ENCODE measurements at places on chromosomes 5 and 9.

DNA sequence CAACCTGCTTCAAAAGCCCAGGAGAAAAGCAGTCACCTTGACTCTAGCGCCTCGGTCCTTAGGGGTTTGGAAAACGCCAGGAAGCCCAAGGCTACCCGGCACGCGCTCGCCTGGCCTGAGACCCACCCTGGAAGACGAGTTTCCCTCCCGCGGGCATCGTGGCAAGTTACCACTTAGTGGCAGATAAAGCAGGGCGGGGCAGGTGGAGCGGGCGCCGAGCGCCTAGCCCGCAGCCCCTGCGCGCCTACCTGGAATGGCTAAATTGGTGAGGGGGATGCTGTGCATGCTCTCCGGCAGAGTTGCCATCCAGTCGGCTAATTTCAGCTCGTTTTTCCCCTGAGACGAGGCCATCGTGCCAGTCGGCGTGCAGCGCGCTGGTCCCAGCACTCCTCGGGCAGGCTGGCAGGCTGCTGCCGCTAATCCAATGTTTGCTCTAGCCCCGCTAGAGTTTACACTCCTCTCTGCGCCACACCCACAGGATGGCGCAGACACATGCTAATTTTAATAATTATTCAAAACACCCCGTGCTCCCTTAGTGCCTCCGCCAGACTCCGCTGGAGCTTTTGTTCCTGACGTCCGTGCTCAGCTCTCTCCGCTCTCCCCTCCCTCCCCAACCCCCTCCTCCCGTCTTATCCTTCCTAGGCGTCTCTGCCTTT, at the start of gene PLCXD3:
TSS of gene PLCXD3 (minus strand) at position 426 of the 656 bp plus-strand sequence. CDS start at position 351, 75 bp downstream.
- no peak for DNase-seq

DNA sequence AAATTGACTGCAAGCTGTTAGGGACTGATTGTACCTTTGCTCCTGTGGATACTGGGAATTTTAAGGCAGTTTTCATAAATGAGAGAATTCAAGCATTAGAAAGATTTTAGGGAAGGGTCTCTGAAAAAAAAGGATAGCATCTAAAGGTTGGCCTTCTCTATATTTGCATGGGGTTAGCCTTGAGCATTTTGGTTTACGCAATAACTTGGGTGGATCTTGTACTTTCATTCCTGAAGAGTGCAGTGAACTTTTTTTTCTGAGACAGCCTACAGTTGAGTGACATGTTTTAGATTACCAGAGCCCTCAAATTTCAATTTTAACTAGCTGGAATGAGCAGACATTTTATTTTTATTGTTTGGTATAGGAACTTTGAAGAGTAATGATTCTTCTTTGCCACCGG, 91.6 kb upstream of the NR3C1 start:
- no peak for DNase-seq

DNA sequence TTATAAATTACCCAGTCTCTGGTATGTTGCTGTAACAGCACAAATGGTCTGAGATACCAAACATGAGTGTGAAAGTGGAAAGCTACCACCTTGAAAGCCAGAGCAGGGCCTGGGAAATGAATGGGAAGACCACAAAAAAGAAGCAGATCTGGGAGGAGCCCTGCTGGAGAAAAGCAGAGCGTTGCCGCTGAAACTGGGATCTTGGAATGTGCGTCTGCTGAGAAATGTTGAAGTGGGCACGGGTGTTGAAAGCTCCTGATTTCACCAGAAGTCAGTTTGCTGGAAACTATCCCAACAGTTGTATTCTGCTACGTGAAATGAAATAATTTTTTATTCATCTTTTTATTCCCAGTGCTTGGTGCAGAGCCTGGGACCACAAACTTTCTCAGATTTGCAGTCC, 40.0 kb downstream of the NUDT12 start:
- DNase-seq = no peak

DNA sequence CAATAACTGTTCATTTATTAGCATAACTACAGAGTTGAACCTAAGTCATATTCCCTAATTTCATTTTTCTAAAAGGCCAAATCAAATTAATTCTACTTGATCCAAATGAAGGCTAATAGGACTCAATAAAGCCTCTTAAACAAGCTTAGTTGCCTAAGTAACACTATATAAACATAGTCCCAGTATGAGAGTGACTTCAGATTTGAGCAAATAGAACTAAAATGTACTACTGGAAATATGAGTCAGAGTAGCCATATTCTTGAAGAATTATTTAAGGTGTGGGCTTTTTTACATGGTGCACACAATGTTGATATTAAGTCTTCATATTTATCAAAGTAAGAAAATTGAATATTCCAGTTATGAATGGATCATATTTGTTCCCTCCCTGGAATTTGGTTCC, 872.3 kb downstream of the MAT2B start:
- no peak for DNase-seq
